ENCODE measurements at places on chromosomes 7 and 10. TPM values are rescaled to one million over a fixed set of nuclear protein-coding genes. Genes with fewer than 3 reads are reported as not detected.

The JAKMIP3 gene
- total RNA-seq, result 0.71 TPM

GRCh38 chr10:74910241-74910975 is 84.0 kb downstream of the KAT6B start:
- no peak for DNase-seq

- DNase-seq, result no peak
Observed at GRCh38 chr7:101625031-101625791, 3.9 kb downstream of the MYL10 start.

DNA sequence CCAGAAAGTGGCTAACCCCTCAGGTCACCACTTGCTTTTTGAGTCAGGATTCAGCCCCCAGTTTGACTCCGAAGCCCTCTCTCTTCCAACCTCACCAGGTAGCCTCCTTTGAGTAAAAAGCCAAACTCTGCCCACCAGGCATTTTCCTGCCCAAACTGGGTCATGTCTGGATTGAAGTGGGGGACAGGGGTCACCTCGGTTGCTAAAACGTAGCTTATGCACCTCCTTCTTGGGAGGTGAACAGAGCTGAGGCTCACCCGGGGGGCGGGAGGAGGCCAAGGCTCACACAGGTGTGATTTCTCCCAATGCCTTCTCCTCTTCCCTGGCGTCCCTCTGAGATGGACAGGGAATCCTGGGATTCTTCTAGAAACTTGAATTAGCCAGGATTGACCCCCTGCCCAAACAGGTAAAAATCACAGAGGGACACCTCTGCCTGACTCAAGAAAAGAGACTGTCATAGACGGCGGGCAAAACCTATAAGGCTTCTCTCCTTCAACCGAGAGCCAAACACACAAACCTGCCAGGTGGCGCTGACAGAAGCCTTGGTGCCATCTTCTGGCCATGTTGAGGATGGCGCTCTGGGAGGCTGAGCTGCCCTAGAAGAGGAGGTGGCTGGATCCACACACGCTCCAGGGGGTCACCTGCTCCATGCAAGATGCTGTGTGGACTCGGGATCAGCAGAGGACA is 51.6 kb downstream of the PRLHR start:
- peak; percentile 39 for DNase-seq

DNA sequence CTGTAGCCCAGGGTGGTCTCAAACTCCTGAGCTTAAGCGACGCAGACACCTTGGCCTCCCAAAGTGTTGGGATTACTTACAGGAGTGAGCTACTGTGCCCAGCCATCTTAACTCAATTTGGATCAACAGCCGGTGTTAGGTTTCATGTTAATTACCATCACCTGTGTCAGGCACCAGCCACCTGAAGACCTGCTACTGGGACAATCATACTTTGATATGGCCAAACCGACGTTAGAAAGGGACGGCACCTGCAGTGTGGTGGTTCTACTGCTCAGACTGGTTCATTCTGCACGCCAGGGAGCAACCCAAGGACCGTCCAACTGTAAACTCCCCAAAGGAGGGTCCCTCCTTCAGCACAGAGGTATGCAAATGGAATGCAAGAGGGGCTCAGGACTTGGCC is 74.2 kb upstream of the CYTH3 start:
- no peak for DNase-seq

DNA sequence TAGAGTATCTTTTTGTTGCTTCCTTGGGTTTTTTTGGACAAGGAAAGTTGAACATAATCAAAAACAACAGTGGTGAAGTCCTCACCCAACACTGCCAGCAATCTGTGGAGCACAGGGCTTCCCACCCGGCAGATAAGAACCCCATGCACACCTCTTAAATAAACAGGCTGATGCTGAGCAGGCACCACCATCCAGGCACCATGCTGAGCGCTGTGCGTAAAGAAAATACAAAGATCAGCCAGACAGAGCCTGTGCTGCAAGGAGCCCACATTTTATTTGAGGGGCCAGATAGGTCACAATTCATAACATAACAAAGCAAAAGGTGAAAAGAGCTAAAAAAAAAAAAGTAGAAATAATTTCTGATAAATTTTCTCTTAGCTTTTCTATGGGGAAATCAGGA is 231.2 kb downstream of the PTPRN2 start:
- DNase-seq, result no peak

DNA sequence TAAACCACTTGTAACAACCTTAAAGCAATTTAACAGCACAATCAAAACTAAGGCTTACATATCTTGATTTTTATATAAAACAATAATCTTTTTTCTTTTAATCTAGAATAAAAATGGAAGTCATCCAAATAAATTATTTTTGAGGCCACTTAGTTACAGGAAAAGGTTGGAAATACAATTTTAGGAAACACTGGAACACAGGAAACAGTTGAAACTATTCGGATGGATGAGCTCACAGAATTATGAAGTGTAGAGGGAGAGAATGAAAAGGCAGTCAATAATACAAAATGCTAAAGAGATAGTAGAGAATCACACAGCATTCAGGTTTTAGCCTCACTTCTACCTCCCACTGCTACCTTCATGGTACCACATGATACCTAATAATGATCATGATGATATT is 124.2 kb downstream of the SEMA3D start:
- no peak for DNase-seq

DNA sequence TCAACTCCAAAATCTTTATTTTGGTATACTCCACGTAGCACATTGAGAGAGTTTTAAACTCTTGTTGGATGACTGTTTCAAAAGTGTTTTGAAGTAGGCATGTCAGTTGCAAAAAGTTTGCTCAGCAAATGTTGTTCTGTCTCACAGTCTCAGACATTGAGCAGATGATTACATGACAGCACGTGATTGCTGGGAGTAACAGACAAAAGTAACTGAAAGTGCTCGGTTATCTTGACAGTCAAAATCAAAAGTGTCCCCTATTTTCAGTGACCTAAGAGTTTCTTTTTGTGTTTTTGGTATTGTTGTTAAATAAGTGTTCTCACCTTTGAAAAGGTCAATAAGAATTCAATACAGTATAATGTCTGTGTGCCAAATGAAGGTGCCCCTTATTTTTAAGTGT is 84.3 kb downstream of the CFTR start:
- no peak for DNase-seq

The TRPV6 gene
- total RNA-seq, result not detected
